Gastroesophageal sphincter (tissue), 4 donors: ENCODE measurements at places on chromosomes 2 and 18.
A peak's percentile ranks its signal among the peaks of the same experiment; 100 is the strongest.

DNA sequence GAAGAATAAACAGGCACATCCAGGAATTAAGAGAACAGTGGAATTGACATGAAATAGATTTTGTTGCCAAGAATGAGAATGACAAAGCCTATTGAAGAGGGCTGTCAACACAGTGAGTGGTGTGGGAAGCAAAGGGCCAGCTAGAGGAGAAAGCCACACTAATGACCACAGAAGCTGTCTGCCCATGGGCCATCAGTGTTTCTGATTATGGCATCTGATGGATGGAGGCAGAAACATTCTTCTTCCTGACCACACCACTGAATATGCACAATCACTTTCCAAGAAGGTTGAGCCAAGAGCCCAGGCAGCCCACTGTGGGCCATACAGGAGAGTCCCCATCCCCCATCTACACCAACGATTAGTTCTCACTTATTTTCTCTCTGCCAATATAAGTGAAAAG lies 146.0 kb upstream of the SH3BP4 start:
- ATAC-seq, result no peak

GRCh38 chr2:65443509-65444186 lies 11.2 kb upstream of the SPRED2 start:
- ATAC-seq, result no peak

GRCh38 chr2:14533131-14533757 lies 99.3 kb upstream of the LRATD1 start:
- ATAC-seq, result no peak

DNA sequence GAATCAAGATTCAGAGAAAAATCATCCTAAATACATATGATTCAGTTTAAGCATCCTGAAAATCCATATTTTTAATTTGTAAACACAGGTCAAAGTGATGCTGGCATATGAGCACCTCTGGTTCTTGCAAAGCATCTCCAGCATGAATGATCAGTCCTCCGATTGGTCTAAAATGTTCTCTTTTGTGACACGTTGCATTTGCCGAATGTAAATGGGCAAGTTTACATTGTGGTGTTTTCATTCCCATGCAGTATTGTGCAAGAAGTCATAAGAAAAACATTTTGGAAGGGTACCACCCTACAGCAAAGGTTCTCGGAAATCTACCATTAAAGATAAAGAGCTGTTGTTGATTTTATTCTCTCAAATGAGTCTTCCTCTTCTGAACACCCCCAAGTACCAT lies 108.0 kb upstream of the UNC80 start:
- no peak for ATAC-seq

DNA sequence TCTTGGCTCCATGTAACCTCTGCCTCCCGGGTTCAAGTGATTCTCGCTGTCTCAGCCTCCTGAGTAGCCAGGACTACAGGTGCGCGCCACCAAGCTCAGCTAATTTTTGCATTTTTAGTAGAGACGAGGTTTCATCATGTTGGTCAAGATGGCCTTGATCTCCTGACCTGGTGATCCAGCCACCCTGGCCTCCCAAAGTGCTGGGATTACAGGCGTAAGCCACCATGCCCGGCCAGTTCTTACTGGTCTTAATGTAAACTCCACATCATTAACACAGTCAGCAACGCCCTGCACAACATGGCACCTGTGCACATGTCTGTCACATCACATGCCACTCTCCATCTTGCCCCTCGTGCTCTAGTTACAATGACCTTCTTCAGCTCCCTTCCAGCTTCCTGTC lies 5.8 kb upstream of the KIF3C start:
- no peak for ATAC-seq

DNA sequence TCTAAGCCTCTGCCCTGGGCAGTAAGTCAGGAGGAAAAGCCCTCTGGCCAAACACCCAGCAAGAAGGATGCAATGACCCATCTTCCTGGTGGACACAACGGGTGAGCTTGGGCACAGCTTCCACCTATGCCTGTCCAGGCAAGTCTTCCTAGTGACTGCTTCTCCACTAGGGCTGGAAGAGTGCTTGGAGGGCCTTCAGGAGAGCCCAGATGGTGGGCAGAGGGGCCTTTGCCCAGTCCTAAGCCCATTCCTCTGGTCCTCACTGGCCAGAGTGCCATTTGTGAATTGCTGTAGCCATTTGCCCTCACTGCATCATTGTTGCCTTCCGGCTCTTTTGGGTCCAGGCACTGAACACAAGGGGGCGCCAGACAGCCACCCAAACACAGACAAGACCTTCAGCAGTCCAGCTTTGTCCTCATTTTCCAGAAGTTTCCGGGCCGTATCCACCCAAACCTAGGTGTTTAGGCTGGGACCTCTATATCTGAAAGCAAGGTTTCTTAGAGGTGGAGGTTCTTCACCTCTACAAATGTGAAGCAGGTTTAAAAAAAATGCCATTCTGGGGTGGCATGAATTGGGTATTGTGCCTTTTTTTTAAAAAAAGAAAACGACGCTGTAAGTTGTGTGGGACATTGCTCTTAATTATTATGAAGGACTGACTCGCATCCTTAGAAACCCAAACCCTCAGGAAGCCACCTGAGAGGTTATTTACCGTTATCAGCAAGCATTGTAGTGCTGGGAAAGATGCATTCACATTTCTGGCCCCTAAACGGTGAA lies 29.5 kb downstream of the PAX8 start:
- ATAC-seq, result peak; percentile 74

DNA sequence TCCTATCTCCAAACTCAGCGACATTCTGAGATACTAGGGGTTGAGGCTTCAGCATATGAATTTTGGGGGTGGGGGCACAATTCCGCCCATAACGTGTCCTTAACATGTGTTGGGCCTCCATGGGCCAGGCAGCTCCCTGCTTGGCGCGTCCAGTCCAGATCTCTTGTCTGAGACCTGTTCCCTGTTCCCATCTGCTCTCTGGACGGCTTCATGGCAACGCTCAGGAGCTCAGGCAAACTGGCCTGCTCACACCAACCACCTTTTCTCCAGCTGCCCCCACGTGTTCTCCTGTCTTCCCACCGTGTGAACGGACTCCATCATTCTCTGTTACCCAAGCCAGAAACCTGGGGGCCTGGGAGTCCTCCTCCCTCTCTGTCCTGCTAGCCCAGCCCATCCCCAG lies 36.4 kb downstream of the ACKR3 start:
- ATAC-seq, result no peak

DNA sequence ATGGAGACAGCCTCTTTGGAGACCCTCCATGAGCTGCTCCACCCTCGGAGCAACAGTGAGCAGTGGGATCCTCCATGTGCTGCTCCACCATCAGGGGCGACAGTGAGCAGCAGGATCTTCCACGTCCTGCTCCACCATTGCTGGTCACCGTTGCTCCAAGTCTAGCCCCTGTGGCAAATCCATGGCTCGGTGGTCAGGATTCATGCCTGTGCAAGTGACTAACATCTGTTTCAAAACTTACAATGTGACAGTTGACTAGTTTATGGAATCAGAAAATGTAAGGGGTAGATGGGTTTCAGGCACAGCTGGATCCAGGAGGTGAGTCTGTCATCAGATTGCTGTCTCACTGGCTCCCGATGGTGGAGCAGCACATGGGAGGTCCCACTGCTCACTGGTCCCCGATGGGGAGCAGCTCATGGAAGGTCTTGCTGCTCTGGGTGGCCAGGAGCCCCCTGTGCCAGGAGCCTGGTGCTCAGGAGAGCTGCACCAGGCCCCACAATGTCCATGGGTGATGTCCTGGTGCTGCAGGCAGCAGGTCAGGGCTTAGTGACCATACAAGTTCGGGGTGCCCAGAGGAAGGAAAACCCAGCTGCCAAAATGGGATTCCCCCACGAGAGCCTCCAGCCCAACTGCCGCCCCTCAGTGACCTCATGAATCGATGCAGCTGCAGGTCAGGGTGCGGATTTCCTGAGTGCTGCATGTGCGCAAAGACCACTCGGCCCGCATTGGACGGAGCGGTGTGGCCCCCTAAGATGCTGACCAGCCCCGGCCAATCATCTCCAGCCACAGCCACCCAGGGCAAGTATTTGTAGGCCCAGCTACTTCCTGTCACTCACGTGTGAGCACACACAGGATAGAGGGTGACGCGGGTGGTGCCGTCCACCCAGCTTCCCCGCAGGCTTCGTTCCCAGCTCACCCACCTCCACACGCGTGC lies 116.5 kb upstream of the OTOS start:
- ATAC-seq, result no peak

- ATAC-seq, result no peak
Measured at GRCh38 chr2:81984969-81985637, 1680.6 kb upstream of the LRRTM1 start.

- no peak for ATAC-seq
Measured at GRCh38 chr2:16281451-16282335, 341.3 kb downstream of the MYCN start.

- ATAC-seq, result no peak
Measured at GRCh38 chr18:79531386-79531785, 135.7 kb downstream of the NFATC1 start.

DNA sequence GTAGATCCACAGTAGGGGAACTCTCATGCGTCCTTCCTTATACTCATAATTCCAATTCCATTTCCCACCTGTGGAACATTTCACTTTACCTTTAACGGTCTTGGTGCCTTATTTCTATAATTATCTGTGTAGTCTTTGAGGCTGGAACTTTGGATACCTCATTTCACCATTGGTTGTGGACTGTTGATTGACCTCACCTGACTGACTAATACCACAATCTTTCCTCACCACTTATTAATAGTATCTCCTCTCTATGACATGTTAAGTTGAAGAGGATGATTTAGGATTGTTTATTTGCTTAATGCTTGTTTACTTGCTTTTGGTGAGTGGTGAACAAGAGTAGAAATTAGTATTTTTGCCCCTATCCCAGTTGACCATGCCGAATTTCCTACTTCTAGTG lies 50.0 kb downstream of the R3HDM1 start:
- ATAC-seq, result no peak

DNA sequence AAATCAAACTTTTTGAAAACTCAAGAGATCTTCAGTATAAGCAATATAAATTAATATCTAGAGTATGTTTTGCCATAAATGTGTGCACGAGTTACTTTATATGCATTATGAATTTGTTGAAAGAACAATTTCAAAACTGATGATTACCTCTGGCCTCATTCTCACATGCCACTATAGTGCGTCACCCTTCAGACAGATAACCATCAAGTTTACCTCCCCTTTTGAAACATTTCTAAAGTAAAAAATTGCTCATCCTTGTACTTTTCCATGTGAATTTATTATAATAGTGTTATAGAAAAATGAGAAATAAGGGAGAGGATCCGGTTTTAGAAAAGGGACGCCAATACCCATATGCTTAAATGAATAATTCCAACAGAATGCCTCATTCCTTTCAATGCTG lies 38.3 kb downstream of the ZEB2 start:
- ATAC-seq, result no peak

- ATAC-seq, result no peak
Measured at GRCh38 chr2:6011921-6012320, 319.7 kb downstream of the SOX11 start.

- ATAC-seq, result no peak
Measured at GRCh38 chr2:239893236-239893515, 132.0 kb downstream of the NDUFA10 start.

GRCh38 chr2:131120815-131121317 lies 15.7 kb downstream of the PLEKHB2 start:
- no peak for ATAC-seq

DNA sequence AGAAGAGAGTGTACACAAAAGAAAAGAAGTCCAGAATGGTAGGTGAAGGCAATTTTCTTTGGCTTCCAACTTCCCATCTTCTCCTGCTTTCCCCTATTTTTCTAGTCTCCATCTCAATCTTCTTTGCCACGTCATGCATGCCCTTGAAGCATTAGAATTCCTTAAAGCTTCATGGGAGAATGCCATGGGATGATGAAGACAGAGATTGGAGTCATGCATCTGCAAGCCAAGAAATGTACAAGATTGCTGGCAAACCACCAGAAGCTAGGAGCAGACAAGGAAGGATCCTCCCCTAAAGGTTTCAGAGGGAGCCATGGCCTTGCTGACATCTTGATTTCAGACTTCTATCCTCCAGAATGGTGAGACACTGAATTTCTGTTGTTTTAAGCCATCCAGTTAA lies 305.9 kb downstream of the HRH4 start:
- no peak for ATAC-seq

- no peak for ATAC-seq
Measured at GRCh38 chr2:27351802-27352598, 4.6 kb downstream of the GTF3C2 start.

DNA sequence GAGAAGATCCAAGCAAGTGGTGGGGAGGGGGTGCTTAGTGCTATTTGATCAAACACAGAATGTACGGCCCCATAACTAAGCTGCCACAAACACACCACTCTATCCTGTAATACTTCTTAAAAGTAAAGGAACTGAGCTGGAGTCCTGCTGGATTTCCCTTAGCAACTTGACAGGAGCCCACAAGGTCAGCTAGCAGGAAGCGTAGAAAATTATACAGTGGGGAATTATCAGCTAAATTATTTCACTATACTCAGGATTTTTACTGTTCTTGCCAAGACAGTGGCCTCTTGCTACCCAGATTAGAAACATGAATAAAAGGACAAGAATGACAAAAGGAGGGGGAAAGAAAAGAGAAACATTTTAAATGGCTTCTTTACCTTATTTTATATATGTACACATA lies 217.1 kb downstream of the ZNF521 start:
- ATAC-seq, result no peak

- ATAC-seq, result peak; percentile 52
Measured at GRCh38 chr2:45651415-45652089, at the start of gene PRKCE. Gene PRKCE, plus strand, starts transcription at chr2:45651675.
